ENCODE measurements at places on chromosomes 3 and 15. TPM values are rescaled to one million over a fixed set of nuclear protein-coding genes. Genes with fewer than 3 reads are reported as not detected.
A peak's percentile ranks its signal among the peaks of the same experiment; 100 is the strongest.

APBA2 gene
- 6.0 TPM for polyA plus RNA-seq

RTP4 gene
- polyA plus RNA-seq: 0.60 TPM

DNA sequence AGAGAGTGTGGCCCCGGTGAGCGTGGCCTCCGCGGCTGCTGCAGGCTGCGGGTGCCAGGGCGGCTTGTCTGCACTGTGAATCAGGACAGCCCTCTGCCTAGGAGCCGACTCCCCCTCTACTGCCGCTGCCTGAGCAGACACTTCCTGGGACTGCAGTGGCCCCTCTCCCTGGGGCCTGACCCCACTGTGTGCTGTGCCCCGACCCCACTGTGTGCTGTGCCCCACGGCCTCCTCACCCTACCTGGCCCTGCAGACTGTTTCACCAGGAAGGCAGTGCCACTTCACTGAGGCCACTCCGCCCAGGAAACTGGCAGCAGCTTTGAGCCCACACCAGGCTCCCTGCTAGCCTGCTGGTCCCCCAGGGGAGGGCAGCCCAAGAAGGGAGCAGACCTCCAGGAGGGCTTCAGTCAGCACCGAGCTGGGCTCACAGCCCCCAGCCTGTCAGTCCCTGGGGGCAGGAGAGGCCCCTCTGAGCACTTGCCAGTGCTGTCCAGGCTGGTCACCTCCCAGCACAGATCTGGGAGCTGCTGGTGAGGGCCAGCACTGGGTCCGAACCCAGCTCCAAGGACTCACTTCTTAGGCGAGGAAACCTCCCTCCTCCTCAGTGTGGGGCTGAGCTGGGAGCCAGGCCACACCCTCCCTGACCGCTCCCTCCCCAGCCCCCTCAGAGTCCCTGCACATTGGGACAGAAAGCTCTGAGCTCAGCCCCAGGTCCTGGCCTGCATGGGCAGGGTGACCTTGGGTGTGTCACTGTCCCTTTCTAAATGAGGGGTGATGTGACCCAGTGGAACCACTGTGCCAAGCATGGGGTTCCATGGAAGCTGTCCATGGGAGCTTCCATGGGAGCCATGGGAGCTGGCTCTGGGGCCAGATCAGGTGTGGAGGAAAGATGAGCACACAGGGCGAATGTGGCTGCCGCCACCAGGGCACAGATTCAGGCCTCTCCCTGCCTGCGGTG, 56.8 kb downstream of the DNAJB8 start:
- no peak for DNase-seq

DNA sequence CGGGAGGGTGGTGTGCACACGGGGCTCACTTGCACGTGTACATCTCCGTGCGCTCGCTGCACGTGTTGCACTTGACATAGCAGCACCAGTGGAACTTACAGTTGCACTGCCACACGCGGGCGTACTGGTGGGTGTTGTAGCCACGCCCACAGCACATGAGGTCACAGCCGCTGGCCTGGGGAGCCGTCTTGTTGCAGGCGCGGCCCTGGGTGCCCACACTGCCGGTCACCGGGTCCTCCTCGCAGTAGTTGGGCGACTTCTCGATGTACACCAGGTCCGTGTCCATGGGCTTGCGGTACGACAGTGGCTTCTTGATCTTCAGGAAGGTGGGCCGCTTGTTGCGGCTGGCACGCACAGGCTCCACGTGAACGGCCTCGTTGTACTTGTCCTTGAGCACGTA, 61.0 kb downstream of the WNT7A start:
- DNase-seq: no peak

- no peak for DNase-seq
Observed at GRCh38 chr15:80275961-80276360, 23.9 kb upstream of the CTXND1 start.

GRCh38 chr3:97880267-97880666, 58.5 kb downstream of the CRYBG3 start:
- no peak for DNase-seq

- DNase-seq: no peak
Observed at GRCh38 chr15:56034514-56034913, 41.1 kb upstream of the NEDD4 start.

DNA sequence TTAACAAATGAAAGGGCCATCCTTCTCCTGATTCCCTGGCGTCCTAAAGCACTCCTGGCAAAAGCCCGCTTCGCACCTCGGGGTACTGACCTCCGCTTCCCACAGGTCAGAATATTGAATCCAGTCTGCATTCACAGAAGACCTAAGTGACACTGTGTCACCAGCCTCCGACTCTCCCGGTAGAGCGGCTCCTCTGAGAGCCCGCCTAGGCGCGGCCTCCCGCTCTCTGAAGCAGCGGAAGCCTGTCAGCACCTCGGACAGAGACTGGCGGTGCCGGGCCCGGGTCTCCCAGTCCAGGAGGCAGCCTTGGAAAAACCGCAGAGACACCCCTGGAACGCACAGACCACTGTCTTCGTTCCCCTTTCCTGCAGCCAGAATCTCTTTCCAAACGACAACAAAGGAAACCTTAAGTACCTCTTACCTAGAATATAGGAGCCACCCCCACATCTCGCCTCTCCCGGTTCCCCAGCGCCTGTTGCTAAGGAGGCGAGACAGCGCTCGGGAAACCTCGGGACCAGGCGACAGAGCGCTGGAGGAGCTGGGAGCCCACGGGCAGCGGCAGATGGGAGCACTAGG, 1.2 kb downstream of the GABRB3 start:
- peak; percentile 81 for DNase-seq

GRCh38 chr3:182469086-182469485, 324.2 kb upstream of the ATP11B start:
- DNase-seq: no peak

DNA sequence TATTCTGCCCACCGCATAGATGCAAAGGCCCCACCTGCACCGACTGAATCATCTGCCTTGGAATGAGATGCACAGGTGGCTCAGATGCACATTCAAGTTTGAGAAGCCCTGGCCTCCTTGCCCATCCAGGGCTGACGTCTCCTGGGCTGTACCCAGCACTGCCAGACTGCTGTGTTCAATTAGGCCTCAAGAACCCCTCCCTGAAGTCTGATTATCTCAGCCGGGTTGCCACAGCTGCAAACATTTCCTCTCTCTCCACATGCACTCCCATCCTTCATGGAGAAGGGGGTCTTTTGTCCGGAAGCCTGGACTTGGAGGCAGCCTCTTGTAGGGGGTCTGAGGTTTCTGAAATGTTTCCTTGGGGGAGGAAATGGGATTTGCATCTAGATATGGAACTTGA, 459.4 kb upstream of the PROK2 start:
- DNase-seq: no peak

DNA sequence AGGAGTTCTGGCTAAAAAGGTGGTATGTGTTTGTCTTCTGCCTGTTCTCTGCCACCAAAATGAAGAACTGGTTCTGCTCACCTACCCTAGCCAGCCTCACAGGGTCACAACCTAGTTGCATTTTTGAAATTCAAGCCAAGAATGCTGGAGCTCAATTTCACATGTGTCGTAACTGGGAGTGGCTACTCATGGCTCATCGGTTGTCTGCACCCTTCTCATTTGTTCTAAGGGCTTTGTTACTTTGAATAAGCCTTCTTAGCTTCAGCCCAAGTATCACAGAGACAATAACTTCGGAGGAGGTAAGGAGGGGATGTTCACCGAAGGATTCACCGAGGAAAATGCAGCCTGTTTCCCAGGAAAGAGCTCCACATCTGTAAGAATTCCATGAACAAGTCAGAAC, 134.3 kb upstream of the RARB start:
- no peak for DNase-seq

Measured in muscle of back (tissue), 13 donors.